ENCODE measurements at places on chromosomes 3 and 15. TPM values are rescaled to one million over a fixed set of nuclear protein-coding genes. Genes with fewer than 3 reads are reported as not detected.

GOLGA8T gene
- 0.65 TPM for total RNA-seq

BLM gene
- total RNA-seq: 26.6 TPM

DNA sequence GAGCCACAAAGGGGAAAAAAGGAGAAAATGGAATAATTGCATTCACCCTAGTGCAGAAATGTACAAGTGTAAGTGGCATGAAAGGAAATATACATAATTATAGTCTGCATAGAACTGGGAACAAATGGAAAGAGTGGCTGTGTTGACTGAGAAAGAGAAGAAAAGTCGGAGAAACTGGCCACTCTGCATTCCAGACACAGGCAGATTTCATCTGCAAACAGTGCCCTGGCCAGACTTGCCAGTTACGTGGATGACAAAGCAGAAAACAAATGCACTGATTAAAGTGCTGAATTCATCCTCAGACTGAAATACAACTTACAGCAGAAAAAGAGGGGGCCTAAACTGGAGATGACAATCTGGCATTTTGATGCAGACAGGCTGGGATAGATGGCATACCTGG lies 129.8 kb downstream of the FGF12 start:
- DNase-seq: no peak

- DNase-seq: no peak
These were observed 1.1 kb upstream of the PLXND1 start for GRCh38 chr3:129607391-129608068.

DNA sequence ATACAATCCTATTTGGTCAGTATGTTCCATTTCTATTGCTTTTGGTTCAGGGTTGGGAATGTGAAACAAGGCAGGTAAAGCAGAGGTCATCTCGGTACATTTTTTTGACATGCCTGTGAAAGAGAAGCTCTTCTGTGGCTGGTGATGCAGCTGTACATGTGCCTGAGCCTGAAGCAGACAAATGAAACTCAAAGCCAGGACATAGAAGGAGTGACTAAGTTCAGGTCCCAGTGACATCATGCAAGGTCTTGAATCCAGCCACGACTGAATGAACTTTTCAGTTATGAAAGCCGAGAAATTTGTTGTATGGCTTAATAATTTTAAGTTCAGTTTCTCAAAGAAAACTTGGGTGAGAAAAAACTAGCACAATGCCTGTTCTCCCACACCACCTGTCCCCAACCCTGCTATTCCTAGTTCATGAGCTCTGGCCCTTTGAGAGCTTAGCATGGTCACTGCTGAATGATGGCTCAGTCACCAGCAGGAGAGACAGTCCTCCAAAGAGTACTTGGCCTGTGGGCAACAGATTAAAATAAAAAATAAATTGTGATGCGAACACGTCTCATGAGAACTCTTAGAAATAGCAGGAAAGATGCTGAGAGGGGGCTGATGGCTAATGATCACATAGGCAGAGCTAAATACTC lies 600.2 kb upstream of the GRM7 start:
- DNase-seq: no peak

DNA sequence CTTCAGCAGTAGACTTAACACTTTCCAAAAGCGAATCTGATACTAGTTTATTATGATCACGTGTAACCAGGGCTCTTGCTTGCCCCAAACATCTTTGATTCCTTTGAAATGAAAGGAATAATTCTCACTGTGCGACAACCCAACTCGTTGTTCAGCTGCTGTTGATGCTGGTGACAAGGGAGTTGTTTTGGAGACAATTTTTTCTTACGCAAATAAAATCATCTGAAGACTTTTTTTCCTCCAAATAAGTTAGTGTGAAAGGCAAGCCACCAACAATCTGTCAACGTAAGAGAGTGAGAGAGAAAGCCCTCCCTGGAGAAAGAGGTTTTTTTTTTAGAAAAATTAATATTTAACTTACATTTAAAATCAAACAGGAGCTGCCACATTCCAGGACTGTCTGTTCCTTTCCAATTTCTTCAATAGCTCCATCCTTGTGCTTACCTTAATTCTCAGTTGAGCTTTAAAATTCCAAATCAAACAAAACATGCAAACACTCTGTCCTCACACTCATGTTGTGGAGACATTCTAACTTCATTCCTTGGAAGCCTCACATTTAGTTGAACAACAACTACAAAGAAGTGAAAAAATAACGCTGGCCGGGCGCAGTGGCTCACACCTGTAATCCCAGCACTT lies 4.9 kb upstream of the P3H2 start:
- no peak for DNase-seq

- no peak for DNase-seq
These were observed 127.0 kb downstream of the PLOD2 start for GRCh38 chr3:146033950-146034349.

DNA sequence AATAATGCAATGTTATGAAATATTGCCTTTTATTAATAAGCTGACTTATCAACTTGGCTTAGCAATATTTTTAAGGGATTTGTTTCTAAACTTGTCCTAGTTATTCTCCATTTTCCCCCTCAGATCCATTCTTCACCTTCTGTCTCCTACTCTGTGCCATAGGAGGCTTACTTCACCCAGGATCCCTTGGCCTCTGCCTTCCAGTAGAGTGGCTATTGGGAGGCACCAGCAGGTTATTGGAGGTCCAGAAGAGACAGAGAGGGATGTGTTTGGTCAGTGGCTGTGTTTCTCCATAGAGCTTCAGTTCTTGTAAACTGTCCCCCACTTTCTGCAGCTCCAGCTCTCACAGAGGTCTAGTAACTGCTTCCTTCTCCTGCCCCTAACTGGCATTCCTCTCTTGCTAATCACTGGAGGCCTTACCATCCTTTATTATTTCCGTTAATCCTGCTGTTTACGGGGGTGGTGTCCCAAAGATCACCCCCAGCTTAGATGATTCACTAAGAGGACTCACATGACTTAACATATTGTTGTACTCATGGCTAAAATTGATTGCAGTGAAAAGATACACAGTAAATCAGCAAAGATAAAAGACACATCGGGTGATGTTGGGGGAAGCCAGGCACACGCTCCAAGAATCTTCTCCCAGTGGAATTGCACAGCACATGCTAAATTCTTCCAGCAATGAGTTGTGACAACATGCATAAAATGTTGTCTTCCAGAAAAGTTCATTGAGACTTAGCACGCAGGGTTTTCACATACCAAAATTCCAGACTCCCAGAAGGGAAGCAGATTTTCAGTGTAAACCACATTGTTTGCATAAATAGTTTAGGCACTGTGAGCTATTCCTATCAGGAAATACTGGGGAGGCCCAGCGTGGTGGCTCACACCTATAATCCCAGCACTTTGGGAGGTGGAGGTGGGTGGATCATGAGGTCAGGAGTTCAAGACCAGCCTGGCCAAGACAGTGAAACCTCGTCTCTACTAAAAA lies 67.5 kb downstream of the RPL22L1 start:
- DNase-seq: no peak

DNA sequence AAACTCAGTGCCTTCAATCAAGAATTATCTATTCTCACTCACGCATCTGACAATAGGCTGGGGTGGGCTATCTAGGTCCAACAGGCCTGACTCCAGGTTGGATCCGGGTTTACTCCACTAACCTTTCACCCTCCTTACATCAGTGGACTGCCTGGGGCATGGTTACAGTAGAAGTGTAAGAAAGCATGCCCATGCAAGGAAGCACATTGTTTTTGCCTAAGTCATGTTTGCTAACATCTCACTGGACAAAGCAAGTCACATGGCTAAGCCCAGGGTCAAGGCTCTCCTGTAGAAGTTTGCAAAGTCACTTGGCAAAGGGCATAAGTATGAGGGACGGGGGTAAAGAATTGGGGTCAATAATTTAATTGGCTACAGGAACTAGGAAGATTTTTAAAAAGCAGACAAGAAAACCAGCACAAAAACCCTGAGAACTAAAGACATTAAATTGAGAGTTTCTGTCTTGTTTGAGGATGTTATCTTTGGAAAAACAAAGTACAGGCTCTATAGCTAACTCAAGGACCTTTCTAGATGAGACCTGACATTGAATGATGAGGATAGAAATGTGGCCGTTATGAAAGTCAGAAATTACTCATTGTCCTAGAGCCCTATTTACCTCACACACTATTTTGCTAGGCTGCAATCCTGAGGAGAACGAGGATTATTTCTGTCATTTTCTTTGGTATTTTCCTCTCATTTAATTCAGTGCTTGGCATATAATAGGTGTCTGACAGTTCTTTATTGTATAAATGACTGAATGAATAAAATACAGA lies 214.2 kb downstream of the IL20RB start:
- DNase-seq: no peak

DNA sequence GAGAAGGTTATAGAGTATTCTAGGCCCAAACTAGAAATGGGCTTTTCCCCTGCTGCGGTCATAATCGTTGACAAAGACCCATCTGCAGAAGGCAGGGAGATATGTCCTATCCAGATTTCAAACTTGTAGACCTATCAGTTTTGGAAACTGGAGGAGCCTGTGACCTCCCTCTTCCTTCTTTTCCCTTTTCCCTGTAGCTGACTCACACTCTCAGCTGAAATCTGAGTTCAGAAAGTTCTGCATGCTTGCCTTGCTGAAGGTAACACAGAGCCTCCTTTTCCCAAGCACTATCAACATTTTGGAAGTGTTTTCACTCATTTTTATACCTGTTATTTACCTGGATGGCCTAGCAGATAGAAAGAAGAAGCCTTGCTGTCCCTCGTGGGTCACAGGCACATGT lies 59.1 kb upstream of the PSMD6 start:
- no peak for DNase-seq

GRCh38 chr15:95425859-95426258 lies 904.6 kb upstream of the NR2F2 start:
- no peak for DNase-seq

DNA sequence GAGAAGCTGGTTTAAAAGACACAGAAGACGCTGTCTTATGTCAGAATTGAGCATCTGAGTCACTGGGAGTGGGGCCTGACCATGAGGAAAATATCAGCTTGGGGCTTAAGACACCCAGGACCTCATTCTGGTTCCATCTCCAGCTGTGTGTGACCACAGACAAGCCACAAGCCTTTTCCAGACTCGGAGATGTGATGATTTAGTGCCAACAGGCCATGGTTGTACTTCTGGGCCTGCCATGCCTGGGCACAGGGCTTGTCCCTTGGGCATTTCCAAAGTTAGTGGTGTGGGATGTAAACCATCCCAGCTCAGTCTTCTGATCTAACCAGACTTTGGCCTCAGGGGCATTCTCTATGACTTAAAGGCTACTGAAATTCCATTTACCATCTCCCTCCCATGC lies 269.8 kb downstream of the RYR3 start:
- DNase-seq: no peak

- no peak for DNase-seq
These were observed 55.7 kb upstream of the TMEM115 start for GRCh38 chr3:50415061-50415460.

Data from Right ventricle myocardium inferior (tissue), 1 donor.